ENCODE measurements at places on chromosomes 3 and 15. TPM values are rescaled to one million over a fixed set of nuclear protein-coding genes. Genes with fewer than 3 reads are reported as not detected.

Gene PIGB
- 9.0 TPM for total RNA-seq

Gene PRR20G
- 0.26 TPM for total RNA-seq

Gene IL17RB
- total RNA-seq: 8.3 TPM

Gene LMCD1
- 22.1 TPM for total RNA-seq

Gene CFAP100
- 0.44 TPM for total RNA-seq

Gene CMTM8
- total RNA-seq: 4.0 TPM

Gene C3orf85
- not detected for total RNA-seq

Gene TTBK2
- 13.0 TPM for total RNA-seq

Gene DNASE1L3
- not detected for total RNA-seq

Gene FOXL2
- 0.22 TPM for total RNA-seq

DNA sequence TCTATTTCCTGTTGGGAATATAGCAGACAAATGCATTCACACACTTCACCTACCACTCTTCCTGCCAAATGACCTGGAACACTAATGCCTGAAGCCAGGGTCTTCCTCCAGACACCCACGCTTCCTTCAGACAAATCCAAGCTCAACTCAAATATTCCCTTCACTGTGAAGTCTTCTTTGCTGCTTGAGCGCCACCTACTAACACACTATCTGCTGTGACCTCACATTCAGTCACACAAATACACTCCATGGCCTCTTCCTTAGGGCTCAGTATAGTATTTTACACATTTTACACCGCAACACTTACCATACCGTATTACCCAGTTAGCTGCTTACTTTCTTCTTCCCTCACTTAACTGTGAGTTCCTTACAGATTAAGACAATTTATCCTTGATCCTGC lies 149.4 kb downstream of the SHOX2 start:
- H3K4me3 ChIP-seq: no peak overlapping the region
- H3K27me3 ChIP-seq: no peaks in the 10 kb centered on the region
- H3K27ac ChIP-seq: no peak overlapping the region
- H3K36me3 ChIP-seq: no peaks in the 10 kb centered on the region

DNA sequence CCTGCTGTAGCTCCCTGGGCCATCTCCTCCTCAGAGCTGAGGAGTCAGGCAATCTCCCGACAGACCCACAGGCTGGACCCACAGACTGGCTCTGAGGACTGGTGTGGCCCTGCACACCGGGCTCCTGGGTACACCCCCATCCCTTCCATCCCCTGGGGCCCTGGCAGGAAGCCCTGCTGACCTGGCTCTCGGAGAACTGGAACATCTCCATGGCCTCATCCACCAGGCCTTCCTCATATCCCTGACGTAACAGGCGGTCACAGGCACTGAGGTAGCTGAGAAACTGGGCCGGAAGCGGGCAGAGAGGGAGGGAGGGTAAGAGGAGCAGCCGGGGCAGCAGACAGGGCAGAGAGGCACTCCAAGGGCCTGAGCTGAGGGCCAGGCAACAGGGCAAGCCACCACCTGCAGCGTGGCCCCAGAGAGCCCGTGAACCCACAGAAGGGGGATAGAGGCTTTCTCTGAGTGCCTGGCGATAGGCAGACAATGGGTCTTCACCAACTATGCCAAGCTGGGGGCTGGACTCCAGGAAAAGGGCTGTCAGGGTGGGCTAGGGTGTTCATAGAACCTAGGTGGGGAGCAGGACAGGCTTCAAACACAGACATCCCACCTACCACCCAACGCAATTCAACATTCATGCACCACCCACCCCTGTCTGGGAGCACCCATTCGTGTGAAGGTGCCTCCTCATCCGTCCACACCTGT lies 17.9 kb downstream of the KBTBD13 start:
- no peak overlapping the region for H3K27ac ChIP-seq
- H3K27me3 ChIP-seq: no peaks in the 10 kb centered on the region
- no peaks in the 10 kb centered on the region for H3K4me1 ChIP-seq

DNA sequence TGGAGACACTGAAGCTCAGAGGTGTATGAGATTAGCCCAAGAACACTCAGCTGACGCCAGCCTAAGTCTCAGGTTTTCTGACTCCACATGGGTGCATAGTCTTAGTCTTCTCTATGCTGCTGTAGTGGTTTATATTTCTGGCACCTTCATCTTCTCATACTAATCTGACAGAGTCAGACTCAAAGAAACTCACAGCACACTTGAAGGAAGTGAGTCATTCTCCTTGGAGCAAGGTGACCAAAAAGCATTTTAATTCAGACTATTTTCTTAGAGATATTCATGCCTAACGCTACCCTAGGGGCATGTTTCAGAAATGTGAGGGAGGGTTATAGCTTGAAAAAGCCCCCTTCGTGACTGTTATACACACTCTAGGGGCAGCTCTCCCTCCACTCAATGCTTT lies 775.3 kb upstream of the ARPP21 start:
- H3K27me3 ChIP-seq: no peaks in the 10 kb centered on the region
- DNase-seq: no peak
- H3K27ac ChIP-seq: no peak overlapping the region
- no peak overlapping the region for H3K4me3 ChIP-seq
- peaks cover 4% of the 10 kb centered on the region for H3K4me1 ChIP-seq
- H3K36me3 ChIP-seq: no peaks in the 10 kb centered on the region

- no peak overlapping the region for H3K27ac ChIP-seq
- H3K27me3 ChIP-seq: no peaks in the 10 kb centered on the region
- no peak overlapping the region for H3K4me3 ChIP-seq
- no peak for DNase-seq
- H3K4me1 ChIP-seq: no peaks in the 10 kb centered on the region
- no peaks in the 10 kb centered on the region for H3K36me3 ChIP-seq
Observed at GRCh38 chr3:132265028-132265427, 52.2 kb upstream of the ACP3 start.

DNA sequence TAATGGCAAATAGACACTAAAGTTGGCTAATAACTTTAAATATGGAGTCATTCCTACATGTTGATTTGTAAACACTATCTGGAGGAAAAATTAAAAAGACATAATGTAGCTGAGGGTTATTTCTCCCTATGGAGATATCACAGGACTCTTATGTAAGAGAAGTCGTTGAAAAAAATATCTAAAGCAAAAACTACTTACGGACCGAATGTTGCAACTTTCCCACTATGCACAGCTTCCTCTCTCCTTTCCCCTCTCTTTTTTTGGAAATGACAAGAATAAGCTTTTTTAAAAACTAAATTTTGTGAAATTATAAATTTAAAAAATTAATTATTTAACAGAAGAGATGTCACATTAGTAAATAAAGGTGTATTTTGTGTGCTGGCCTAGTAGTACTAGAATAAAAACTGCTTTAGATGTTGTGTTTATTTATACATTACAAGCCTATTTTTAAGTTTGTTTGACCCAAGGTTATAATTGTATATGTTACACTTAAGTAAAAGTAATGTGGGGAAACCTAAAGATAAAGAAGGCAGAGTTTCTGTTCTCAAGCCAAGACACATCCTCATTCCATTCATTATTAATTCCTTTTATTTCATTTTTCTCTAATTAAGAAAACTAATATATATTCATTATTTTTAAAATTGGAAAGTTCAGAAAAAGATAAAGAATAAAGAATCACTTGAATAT lies 20.7 kb upstream of the PPARG start:
- DNase-seq: no peak
- no peaks in the 10 kb centered on the region for H3K27me3 ChIP-seq
- H3K36me3 ChIP-seq: no peaks in the 10 kb centered on the region
- H3K4me3 ChIP-seq: no peak overlapping the region
- no peak overlapping the region for H3K27ac ChIP-seq
- no peaks in the 10 kb centered on the region for H3K4me1 ChIP-seq

GRCh38 chr3:81502236-81502635 lies 259.2 kb downstream of the GBE1 start:
- no peak for DNase-seq
- H3K36me3 ChIP-seq: no peaks in the 10 kb centered on the region
- no peaks in the 10 kb centered on the region for H3K4me1 ChIP-seq
- H3K27ac ChIP-seq: no peak overlapping the region
- no peak overlapping the region for H3K4me3 ChIP-seq

GRCh38 chr15:87638554-87639083 lies 617.9 kb downstream of the NTRK3 start:
- H3K4me3 ChIP-seq: no peak overlapping the region
- DNase-seq: no peak
- no peaks in the 10 kb centered on the region for H3K4me1 ChIP-seq
- H3K27ac ChIP-seq: no peak overlapping the region
- H3K36me3 ChIP-seq: no peaks in the 10 kb centered on the region

DNA sequence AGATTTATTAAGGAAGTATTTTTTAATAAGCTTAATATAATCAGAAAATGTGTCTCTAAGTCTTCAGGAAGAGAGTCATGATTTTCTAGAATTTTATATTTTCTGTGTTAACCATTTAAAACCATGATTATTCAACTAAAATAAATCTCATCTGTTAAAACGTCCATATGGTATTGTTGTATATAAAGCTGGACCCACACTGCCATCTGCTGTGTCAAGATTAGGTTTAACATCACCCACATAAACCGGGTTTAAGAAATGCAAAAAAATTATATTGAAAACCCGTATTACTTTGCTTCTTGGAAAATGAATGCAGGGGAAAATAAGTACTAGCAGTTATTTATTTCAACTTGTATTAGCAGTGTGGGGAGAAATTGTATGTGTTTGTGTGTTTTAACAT lies 9.5 kb upstream of the CCDC66 start:
- no peaks in the 10 kb centered on the region for H3K27me3 ChIP-seq
- H3K36me3 ChIP-seq: no peaks in the 10 kb centered on the region
- no peak overlapping the region for H3K4me3 ChIP-seq
- H3K4me1 ChIP-seq: no peaks in the 10 kb centered on the region
- no peak for DNase-seq

- no peak for DNase-seq
- no peak overlapping the region for H3K4me3 ChIP-seq
- no peak overlapping the region for H3K27ac ChIP-seq
- H3K4me1 ChIP-seq: peaks cover 3% of the 10 kb centered on the region
- H3K36me3 ChIP-seq: no peaks in the 10 kb centered on the region
Observed at GRCh38 chr15:51754267-51754666, 2.9 kb downstream of the TMOD2 start.

DNA sequence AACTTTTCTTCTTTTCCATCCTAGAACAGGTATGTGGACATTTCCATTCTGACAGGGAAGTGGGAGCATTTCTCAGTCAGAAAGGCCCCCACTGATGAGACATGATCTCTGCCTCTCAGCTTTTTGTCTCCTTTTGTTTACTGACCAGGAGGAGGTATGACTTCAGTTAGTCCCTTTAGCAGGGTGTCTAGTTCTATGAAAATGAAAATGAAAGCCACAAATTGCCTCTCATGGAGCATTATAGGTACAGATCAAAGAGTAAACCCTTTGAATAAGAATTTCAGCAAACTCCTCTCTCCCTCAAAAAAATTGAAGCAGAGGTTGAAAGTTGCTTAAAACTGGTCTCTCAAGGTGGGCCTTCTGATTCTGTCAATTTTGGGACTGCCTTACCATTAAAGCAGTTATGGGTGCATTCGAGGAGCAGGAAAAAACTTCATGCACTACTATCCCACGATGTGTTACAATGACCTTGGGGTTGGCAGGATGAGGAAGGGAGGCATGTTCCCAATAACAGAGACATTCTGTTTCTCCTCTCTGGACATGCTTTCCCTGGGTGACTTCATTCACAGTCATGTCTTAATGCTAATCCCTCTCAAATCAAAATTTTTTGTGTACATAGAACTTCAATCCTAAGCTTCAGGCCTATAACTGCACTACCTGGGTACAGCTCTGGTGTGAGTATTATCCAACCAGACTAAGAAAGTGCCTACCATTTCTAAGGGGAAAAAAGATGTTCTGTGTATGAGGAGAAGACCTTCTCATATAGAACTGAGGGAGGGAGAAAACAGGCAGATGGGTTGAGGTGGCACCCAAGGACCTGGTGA lies 50.6 kb upstream of the TBC1D23 start:
- H3K36me3 ChIP-seq: no peaks in the 10 kb centered on the region
- no peak overlapping the region for H3K4me3 ChIP-seq
- H3K27me3 ChIP-seq: no peaks in the 10 kb centered on the region
- H3K4me1 ChIP-seq: peaks cover 16% of the 10 kb centered on the region
- no peak for DNase-seq
- peak overlapping the region; percentile 66 for H3K27ac ChIP-seq

DNA sequence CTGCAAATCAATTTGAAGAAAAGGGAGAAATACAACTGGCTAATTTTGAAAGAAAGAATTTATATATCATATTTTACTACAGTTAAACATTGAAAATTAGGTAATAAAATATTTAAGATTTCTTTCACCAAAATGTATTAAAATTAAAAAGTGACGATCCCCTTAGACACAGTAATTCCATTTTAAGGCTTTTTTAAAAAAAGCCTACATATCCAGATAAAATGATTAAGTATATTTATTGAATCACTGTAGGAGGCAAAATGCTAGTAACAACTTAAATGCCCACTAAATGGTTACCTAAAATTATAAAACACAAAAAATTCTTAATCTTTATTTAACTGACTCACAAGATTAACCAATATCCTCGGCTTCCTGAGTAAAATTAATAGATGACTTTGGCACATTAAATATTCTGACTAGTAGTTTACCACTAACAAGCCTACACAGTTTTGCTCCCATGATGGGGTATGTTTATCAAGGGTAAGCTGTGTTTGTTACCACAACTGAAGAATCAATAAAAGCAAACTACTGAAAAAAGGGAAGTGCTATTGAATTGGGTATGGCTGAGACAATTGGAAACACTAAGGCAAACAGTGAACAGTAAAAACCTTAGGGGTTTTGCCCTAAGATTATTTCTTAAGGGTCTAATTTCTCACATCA lies 28.4 kb downstream of the ANKRD28 start:
- H3K27me3 ChIP-seq: no peaks in the 10 kb centered on the region
- no peak overlapping the region for H3K4me3 ChIP-seq
- no peaks in the 10 kb centered on the region for H3K36me3 ChIP-seq
- DNase-seq: no peak
- no peaks in the 10 kb centered on the region for H3K4me1 ChIP-seq

GRCh38 chr15:42264795-42265194 lies 8.2 kb upstream of the GANC start:
- peaks cover 49% of the 10 kb centered on the region for H3K36me3 ChIP-seq
- no peak for DNase-seq
- H3K4me1 ChIP-seq: no peaks in the 10 kb centered on the region
- H3K4me3 ChIP-seq: no peak overlapping the region
- H3K27ac ChIP-seq: no peak overlapping the region

GRCh38 chr15:68818769-68819494 lies 1.8 kb downstream of the ANP32A start:
- H3K36me3 ChIP-seq: peaks cover 8% of the 10 kb centered on the region
- peaks cover 6% of the 10 kb centered on the region for H3K4me1 ChIP-seq
- peaks cover 16% of the 10 kb centered on the region for H3K27me3 ChIP-seq
- no peak overlapping the region for H3K27ac ChIP-seq
- H3K4me3 ChIP-seq: peak overlapping the region; percentile 99

GRCh38 chr15:92048739-92049138 lies 195.2 kb downstream of the SLCO3A1 start:
- no peaks in the 10 kb centered on the region for H3K27me3 ChIP-seq
- H3K27ac ChIP-seq: no peak overlapping the region
- no peak for DNase-seq
- no peaks in the 10 kb centered on the region for H3K36me3 ChIP-seq

GRCh38 chr15:74812533-74812932 lies at the start of gene LMAN1L:
TSS of gene LMAN1L (plus strand) at chr15:74812835. CDS start at chr15:74812855, 20 bp downstream.
- no peaks in the 10 kb centered on the region for H3K4me1 ChIP-seq
- DNase-seq: no peak
- no peaks in the 10 kb centered on the region for H3K36me3 ChIP-seq
- H3K4me3 ChIP-seq: no peak within 1 kb of the TSS

Measured in H9 (cell line).